ENCODE measurements at places on chromosomes 3 and 15.
A peak's percentile ranks its signal among the peaks of the same experiment; 100 is the strongest.

GRCh38 chr3:155661760-155662159, 83.1 kb downstream of the PLCH1 start:
- no peak for DNase-seq

DNA sequence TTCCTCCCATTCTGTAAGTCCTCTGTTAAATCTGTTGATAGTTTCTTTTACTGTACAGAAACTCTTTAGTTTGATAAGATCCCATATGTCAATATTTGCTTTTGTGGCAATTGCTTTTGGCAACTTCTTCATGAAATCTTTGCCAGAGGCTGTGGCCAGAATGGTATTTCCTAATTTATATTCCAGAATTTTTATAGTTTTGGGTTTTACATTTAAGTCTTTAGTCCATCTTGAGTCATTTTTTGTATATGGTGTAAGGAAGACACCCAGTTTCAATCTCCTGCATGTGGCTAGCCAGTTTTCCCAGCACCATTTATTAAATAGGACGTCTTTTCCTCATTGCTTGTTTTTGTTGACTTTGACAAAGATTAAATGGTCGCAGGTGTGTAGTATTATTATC, 372.4 kb upstream of the CADM2 start:
- DNase-seq: no peak

GRCh38 chr3:153631664-153632063, 469.6 kb downstream of the RAP2B start:
- DNase-seq: no peak

DNA sequence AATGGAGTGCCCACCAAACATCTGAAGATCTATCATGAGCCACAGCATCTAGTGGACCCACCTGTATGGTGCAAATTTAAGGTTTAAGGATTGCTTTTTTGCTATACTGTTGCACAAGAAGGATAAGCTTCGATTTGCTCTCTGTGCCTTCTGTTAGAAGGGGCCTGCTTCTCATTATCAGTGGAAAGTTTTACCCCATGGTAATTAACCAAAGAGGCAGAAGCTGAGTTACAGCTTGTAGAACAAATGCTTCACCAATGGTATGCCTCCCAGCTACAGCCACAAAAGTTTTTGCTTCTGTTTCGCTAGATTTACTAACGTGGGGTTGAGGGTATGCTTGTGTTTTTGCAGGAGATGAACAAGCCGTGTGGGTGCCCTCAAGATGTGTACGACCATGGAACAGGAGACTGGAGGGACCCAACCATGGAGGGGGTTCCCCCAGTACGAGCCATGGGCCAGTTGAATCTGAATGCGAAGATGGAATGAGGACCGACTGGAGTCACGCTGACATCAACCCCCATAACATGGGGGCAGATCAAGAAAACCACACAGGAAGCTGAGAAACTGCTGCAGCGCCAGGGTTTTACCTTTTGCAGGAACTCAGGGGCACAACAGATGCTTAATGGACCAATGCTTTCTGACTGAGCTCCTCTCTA, 43.5 kb downstream of the ACAD9 start:
- peak; percentile 47 for DNase-seq

- DNase-seq: no peak
These were observed 84.1 kb downstream of the PIK3R4 start for GRCh38 chr3:130662501-130662996.

DNA sequence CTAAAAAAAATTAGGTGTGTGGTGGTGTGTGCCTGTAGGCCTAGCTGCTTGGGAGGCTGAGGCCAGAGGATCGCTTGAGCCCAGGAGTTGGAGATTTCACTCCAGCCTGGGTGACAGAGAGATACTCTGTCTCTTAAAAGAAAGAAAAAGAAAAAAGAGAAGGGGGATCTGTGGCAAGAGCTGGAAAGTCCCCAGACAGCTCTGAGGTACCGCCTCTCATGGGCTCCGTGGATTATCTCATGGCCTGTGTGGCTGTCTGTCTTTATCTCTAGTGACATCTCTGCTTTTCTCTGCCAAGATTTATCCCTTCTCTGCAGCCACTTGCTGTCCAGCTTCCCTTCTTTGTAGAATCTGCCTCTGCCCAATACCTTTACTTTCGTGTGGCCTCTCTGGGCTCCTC, 5.7 kb downstream of the EXOSC7 start:
- DNase-seq: no peak

GRCh38 chr3:100556673-100557310, 52.6 kb upstream of the ADGRG7 start:
- no peak for DNase-seq
